Calu3 (cell line): ENCODE measurements at places on chromosomes 11 and 22. TPM values are rescaled to one million over a fixed set of nuclear protein-coding genes. Genes with fewer than 3 reads are reported as not detected.

DNA sequence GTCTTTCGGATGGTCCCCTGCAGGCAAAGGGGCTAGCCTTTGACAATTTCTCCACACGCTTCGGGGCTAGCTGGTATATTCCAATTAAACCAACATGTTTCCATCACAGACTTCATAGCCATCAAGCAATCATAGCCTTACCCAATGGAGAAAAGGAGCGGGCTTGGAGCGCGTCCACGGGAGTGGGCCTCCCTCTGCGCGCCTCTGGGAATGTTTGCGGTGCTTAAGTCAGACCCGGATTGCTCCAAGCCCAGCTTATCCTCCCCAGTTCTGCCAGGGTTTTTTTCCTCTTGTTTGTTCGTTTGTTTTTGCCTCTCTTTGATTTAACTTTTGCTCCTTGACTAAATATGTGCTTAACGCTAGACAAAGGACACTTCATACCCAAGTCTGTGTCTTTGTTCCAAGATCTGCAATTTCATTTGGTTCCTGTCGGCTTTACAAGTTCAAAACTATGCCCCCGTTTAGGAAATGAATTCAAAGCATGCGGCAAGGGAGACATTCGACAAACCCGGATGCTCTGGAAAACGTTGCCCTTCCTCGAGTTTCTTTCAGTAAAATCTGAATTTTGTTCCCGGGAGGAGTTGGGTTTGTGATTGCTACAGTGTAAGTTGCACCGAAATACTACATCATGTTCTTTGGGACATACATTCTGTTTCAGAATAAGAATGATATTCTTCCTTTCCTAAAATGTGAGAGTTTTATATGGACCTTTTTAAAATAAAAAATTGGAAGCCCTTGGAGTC, 1.0 kb upstream of the GLB1L2 start:
- DNase-seq: no peak

DNA sequence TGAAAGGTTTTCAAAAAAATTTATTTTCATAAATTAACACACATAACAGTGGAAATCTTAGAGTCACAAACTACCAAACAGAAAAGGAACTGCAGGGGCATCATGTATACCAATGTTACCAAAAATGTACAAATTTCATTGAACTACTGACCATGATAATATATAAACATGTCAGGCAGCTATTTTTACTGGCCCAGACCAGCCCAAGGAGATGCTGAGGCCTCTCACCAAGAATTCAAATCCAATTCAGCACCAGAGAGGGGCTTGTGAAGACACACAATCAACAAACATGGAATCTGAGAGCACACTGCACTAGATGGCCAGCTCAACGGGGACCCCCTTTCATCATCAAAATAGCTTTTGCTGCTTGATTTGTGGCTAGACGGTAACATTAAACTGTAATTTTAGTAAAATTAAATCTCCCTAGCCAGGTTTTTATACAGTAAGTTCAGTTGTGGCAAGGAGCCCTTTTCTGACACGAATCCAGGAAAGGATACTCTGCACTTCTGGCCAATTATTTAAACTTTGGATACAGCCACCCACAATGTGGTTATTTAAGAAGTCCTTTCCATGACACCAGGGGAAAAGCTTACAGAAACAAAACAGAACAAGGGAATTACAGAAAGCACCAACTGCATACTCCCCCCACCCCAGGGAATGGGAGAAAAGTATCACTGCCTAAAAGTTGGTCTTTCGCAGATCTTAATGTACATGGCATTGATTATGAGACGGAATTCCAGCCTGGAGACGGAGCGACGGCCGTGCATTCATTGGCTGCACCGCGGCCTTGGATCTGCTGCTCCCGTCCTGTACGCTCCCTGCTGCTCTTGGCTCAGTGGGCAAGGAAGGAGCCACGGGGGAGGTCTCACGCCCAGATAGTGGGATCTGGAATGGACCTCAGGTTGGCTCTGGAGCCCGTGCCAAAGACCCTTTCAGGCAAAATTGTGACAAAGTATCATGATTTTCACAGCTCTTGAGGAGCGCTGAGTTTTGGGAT, 19.6 kb upstream of the PISD start:
- no peak for DNase-seq

Gene CST6
- total RNA-seq: 21.5 and 27.2 TPM in 2 replicates

GRCh38 chr11:84722583-84723108, 904.5 kb downstream of the DLG2 start:
- DNase-seq: no peak

Gene OR51B5
- total RNA-seq: not detected in 2 replicates

- no peak for DNase-seq
These were observed 8.7 kb downstream of the UBASH3B start for GRCh38 chr11:122664188-122664587.

Gene TEF
- total RNA-seq: 4.6 and 6.3 TPM in 2 replicates

- no peak for DNase-seq
These were observed 53.0 kb upstream of the PRR5 start for GRCh38 chr22:44648821-44649565.

DNA sequence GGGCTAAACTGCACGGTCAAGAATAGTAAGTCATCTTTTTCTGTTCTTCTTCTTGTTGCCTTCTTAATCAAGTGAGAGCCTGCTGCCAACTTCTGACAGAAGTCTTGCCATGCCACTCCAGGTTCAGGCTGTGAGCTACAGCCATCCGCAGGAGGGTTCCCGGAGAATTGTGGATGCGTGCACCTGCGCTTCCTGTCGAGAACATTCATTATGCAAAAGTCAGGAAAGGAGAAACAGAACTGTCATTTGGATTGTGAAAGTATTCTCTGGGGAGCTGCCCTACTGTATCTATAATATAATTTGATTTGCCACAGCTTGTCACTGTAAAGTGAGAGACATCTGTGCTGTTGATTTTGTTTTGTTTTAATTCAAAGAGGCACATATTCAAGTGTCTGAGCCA, 12.3 kb downstream of the IL17RA start:
- no peak for DNase-seq

Gene EFCAB6
- 2.2 and 2.3 TPM in 2 replicates for total RNA-seq

Gene NCF4
- total RNA-seq: 0.54 TPM in 1 of 2 replicates, not detected in the other

GRCh38 chr22:19430890-19431541, 517 bp downstream of the HIRA start:
- peak; percentile 49 for DNase-seq

DNA sequence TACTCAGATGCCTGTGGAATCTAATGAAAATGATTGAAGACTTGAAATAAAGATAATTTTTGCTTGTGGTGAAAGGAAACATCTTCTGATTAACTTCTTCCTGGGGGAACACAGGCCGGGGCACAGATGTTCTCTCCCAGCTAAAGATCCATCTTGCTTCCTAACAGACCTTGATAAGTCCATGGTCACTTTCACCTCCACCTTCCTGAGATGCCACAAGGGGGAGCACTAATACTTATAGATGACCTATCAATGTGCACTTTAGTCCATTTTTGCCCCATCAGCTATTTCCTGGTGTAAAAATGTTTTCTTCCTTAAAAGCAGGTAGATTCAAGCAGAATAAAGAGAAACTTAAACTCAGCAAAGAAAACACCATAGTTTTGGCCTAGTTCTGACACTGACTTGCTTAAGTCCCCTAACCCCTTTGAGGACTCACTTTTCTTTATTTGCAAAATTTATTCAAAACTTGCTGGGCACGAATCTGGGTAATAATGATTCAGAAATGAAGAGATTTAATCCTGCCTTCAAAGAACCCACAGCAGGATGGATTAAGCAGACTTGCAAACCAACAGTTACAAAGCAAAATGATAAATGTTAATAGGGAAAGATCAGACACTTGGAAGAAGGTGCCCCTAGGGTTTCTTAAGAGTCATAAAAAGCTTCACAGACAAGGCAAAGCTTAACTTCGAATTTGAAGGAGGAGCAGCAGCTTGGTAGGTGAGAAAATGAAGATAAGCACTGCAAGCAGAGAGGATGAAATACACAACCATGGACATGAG, 158.7 kb downstream of the RAB38 start:
- peak; percentile 68 for DNase-seq

Gene OR52N4
- total RNA-seq: not detected in 2 replicates

Gene HORMAD2
- not detected in 2 replicates for total RNA-seq

DNA sequence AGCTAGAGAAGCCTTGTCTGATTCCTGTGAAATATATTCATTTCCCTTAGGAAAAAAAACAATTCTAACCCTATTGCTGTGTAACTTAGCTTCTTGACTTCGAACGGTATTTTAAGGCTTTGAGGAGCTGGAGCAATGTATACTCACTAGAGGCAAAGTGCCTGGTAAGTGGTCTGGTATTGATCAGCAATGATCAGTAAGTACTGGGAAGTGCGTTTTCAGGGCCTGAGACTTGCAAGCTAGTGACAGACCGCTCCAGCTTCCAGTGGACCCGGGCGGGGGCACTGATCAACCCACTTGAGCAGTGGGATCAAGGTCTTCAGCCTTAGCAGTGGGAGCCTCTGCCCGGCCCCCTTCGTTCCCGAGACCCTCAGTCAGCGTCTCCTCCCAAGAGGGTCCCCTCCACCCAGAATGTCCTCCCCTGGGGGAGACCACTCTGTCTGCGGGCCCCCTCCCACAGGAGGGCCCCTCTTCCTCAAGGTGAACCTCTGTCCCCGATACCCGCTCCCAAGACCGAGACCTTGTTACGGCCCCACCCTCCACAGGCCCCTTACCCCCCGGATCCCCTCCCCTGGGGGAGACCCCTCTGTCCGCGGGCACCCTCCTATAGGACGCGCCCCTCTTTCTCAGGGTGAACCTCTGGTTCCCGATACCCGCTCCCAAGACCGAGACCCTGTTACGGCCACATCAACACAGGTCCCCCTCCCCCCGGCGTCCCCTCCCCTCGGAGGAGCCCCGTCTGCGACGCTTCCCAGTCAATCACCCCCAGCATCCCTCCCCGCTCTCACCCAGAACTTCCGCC, 452 bp upstream of the ATXN10 start:
- DNase-seq: no peak

- no peak for DNase-seq
These were observed 41.7 kb upstream of the PRDM11 start for GRCh38 chr11:45104790-45105084.

GRCh38 chr22:41920271-41920976, 5.5 kb upstream of the SHISA8 start:
- no peak for DNase-seq

GRCh38 chr11:117185736-117186430, 7.3 kb downstream of the SIDT2 start:
- no peak for DNase-seq

DNA sequence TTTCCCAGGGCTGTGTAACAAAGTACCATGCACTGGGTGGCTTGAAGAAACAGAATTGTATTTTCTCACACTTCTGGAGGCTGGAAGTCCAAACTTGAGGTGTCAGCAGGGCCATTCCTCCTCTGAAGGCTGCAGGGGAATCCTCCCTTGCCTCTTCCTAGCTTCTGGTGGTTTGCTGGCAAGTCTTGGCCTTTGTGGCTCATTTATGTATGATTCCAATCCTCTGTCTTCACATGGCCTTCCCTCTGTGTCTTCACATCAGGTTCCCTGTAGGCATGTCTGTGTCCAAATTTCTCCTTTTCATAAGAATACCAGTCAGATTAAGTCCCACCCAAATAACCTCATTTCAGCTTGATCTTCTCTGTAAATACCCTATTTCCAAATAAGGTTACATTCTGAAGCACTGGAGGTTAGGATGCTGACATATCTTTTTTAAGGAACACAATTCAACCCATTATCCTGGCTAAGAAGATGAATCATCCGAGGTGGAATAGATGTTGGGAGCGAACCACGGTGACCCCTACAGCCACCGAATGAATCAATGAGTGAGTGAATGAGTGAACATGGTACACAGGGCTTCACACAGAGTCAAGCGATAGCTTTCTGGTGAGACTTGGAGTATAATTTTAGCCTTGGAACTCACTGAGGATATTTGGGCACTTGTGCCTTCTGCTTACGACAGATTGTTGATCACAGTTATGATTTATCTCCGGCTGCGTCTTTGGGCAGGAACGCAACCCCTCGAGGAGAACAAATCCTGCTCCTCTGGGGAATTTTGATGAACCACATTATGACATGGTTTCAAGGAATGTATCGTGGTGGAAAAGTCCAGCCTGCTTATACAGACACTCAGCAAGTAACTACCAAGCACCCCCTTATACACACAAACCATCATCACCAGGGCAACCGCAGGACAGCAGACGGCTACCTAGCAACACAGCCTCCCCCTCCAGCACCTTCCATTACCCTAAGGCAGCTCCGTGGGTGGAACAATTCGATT, 34.3 kb upstream of the MICAL2 start:
- DNase-seq: no peak

DNA sequence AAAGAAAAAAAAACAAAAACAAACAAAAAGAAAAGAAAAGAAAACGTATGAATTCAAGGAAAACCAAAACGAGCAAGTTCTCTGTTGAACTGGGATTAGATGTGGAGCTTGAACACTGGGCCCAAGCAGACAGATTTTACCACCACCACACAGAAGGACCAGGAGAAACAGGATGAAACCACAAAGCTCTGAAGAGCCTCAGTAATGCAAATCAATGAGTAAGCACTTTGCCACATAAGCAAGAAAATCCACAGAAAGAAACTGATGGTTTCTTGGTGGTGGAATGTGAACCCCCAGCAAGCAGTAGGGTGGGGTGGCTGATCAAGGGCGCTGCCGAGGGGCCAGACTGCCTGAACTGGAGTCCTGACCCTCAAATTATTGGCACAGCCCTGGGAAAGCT, 50.9 kb upstream of the NFRKB start:
- no peak for DNase-seq

- DNase-seq: no peak
These were observed 45.6 kb downstream of the DENND5A start for GRCh38 chr11:9219572-9219971.
